ENCODE measurements at places on chromosomes 6 and 20. TPM values are rescaled to one million over a fixed set of nuclear protein-coding genes. Genes with fewer than 3 reads are reported as not detected.
A peak's percentile ranks its signal among the peaks of the same experiment; 100 is the strongest.

The PBOV1 gene
- polyA plus RNA-seq: not detected

DNA sequence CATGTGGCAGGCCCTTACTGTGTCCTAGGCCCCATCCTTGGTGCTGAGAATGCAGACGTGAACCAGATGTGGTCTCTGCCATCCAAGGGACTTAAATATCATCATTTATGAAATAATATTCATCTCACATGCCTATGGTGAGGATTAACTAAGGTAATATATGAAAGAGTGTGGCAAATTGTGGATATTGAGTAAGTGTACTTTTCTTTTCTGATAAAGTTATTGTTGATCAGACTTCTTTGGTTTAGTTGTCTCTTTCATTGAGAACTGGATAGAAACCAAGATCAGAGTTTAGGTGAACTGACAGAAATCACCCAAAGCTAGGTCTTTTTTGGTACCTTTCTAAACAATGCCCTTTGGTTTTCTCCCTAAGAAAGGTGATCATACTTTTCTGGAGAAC is 5.0 kb downstream of the CHMP4B start:
- no peaks in the 10 kb centered on the region for H3K27me3 ChIP-seq
- no peak overlapping the region for H3K4me3 ChIP-seq
- peaks cover 85% of the 10 kb centered on the region for H3K4me1 ChIP-seq
- no peaks in the 10 kb centered on the region for H3K36me3 ChIP-seq
- no peak for DNase-seq

DNA sequence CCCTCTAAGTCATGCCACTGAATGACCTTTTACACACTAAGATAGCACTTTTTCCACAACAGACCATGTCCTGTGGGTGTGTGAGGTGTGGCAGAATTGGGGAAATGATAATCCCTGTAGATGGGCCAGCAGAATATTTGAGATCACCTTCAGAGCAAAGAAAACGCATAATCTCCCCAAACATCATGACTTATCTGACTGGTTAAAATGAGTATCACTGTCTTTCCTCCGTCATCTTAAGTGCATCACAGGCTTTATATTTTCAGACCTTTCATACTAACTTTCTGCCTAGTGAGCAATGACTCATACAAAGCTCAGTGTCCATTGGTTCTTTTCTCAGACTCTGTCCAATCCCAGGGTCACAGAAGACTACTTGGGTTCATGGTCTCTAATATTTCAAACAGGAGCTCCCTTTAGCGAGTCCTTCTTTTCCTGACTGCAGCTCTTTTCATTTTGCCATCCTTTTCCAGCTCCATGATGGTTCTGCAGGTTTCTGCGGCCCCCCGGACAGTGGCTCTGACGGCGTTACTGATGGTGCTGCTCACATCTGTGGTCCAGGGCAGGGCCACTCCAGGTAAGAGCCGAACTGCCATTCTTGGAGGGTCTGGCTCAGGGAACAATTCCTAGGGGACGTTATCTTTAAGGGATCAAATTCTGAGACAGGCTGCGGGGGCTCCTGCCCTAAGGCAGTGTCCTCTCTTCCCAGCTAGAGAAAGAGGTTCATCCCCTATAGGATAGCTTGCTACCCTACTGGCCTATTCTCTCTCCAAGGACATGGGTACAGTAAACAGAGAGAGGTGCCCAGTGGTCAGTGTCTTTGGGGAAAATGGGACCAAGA is at the start of gene HLA-DPB1:
Gene HLA-DPB1, plus strand, starts transcription at position 423 of the 838 bp plus-strand sequence. Its CDS starts 52 bp downstream, at position 475.
- H3K36me3 ChIP-seq: no peaks in the 10 kb centered on the region
- no peaks in the 10 kb centered on the region for H3K27me3 ChIP-seq
- peaks cover 8% of the 10 kb centered on the region for H3K4me1 ChIP-seq
- peak within 1 kb of the TSS; percentile 43 for H3K27ac ChIP-seq
- no peak for DNase-seq

- H3K4me3 ChIP-seq: no peak overlapping the region
- no peak for DNase-seq
- no peaks in the 10 kb centered on the region for H3K4me1 ChIP-seq
- H3K27me3 ChIP-seq: no peaks in the 10 kb centered on the region
- H3K36me3 ChIP-seq: no peaks in the 10 kb centered on the region
- no peak overlapping the region for H3K27ac ChIP-seq
These were observed 11.3 kb downstream of the PAQR8 start for GRCh38 chr6:52373151-52373690.

DNA sequence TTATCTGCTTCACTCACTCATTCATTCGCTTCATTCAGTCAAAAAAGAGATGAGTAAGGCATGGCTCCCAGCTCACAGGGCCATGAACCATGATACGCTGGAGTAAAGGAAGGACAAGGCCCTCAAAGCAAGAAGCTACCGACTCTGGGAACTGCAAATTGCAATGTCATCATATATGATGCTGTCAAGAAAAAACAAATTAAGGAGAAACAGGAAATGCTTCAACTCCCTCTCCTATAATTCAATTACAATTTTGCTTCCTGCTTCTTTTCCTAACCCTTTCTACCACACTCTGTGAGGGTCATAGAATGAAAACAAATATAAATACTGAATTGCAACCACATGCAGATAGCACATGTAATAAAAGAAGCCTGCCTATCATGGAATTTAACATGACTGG is 725.7 kb upstream of the FLRT3 start:
- no peak for DNase-seq
- H3K27ac ChIP-seq: no peak overlapping the region
- no peaks in the 10 kb centered on the region for H3K36me3 ChIP-seq
- no peaks in the 10 kb centered on the region for H3K27me3 ChIP-seq

DNA sequence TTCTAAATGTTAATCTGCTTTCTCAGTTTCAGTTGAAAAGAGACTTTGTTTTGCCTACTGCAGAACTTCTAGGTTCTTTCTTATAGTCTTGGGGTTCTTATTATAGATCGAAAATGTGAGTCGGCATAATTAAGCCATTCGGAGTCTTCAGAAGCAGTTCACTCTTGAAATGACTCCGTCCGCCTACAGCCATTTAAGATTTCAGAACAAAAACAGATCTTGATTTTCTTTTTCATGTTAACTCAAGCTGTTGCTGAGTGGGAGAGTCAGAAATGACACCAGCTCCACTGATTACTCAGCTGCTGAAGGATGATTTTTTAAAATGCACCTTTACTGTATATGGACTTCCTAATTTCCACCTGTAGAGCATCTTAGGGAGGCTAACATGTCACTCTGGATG is 15.9 kb downstream of the PRDM1 start:
- H3K27ac ChIP-seq: no peak overlapping the region
- DNase-seq: no peak
- H3K27me3 ChIP-seq: no peaks in the 10 kb centered on the region

DNA sequence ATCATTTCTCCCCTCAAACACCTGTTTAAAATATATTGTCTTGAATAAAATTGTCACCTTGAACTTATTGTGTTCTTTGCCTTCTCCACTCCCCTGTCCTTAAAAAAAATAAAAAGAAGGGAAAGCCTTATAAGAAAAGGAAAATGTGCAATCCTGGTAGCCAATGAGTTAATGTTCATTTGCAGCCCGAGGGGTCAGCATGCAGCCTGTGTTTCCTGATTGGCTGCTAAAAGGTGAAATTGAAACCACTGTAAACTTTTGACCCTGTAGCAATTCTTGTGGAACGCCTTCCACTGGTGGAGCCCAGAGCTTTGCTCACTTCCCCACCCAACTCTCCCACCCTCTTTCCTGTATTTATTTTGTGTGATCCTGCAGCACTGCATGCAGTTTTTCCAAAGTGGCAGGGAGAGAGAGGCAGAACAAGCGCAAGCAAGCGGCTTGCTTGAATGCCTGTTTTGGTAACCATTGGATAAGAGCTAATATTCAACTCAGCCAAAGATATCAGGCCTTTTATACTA is 74.9 kb downstream of the NCOA3 start:
- peaks cover 72% of the 10 kb centered on the region for H3K4me1 ChIP-seq
- H3K4me3 ChIP-seq: peak overlapping the region; percentile 26
- peak; percentile 78 for DNase-seq
- H3K27ac ChIP-seq: peak overlapping the region; percentile 77
- no peaks in the 10 kb centered on the region for H3K27me3 ChIP-seq
- H3K36me3 ChIP-seq: no peaks in the 10 kb centered on the region

The RSPH3 gene
- polyA plus RNA-seq: 7.2 TPM

- peaks cover 25% of the 10 kb centered on the region for H3K4me1 ChIP-seq
- no peak for DNase-seq
- H3K4me3 ChIP-seq: no peak overlapping the region
- H3K27me3 ChIP-seq: no peaks in the 10 kb centered on the region
- no peaks in the 10 kb centered on the region for H3K36me3 ChIP-seq
These were observed 54.0 kb downstream of the UTRN start for GRCh38 chr6:144338951-144339700.

The EPPIN gene
- polyA plus RNA-seq: not detected

- H3K27me3 ChIP-seq: no peaks in the 10 kb centered on the region
- peaks cover 32% of the 10 kb centered on the region for H3K4me1 ChIP-seq
- no peak overlapping the region for H3K27ac ChIP-seq
These were observed 4.9 kb downstream of the ARFRP1 start for GRCh38 chr20:63702751-63703470.

Data from sigmoid colon (tissue), 7 donors.